ENCODE measurements at places on chromosomes 6 and 20.

GRCh38 chr6:75213732-75214131 is 7.9 kb upstream of the COL12A1 start:
- DNase-seq: no peak

DNA sequence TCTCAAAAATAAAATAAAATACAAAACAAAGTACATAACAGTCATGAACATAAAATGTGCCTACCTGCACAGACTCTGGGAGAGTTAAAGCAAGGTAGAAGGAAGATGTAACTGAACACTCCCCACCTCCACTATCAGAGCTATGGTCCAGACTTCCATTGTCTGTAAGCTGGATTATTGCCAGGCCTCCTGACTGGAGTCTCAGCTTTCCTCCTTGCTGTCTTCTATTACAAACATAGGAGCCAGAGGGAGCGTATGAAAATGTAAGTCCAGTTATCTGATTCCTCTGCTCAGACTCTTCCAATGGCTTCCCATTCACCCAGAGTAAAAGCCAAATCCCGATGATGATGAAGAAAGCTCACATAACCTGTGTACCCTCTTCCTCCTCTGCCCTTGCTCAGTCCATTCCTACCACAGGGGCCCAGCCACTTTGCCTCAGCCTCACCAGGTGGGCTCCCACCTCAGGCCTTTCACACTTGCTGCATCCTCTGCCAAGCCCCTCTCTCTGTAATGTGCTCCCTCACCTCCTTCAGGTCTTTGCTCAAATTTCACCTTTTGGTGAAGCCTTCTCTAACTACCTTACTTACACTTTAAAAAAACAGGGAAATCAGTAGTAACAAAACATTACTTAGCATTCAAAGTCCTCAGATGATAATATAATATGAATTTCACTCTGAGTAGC is 194.1 kb downstream of the RIMS1 start:
- no peak for DNase-seq

GRCh38 chr6:168583821-168584220 is 142.8 kb downstream of the SMOC2 start:
- DNase-seq: no peak

DNA sequence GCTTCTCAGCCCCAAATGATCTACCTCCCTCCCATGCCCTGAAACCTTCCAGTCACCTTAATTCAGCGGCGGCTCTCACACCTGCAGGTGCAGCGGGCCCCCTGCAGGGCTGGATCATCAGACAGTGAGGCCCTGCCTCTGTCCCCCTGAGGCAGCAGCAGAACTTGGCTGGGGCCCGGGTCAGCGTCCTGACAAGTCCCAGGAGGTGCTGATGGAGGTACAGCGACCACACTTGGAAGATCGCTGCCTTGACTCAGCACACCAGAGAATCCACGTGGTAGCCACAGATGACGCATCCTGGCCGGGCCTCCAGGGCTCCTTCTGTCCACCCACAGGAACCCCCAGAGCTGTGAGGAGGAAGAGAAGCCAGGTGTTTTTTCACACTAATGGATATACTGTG is 116.4 kb upstream of the THBS2 start:
- no peak for DNase-seq

- DNase-seq: no peak
These were observed 65.1 kb downstream of the SOD2 start for GRCh38 chr6:159627939-159628338.

GRCh38 chr20:46078954-46079353 is 10.8 kb downstream of the NCOA5 start:
- no peak for DNase-seq

GRCh38 chr6:145844933-145845540 is 30.4 kb upstream of the FBXO30 start:
- no peak for DNase-seq

DNA sequence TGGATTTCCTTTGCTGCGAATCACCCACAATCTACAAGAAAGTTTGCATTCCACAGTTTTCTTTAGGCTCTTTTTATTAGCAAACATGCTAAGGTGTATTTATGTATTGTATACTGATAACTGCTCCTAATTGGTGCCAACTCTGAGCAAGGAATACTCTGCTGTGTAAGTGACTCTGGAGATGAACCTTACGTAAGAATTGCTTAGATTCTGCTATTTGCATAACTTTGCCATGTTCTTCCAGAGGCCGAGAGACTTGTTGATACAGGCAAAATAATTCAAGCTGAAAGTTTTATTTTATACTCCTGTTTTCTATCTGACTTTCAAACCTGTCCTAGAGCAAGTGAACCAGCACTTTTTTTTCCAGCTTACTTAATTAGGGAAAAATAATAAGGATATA is 461.3 kb downstream of the GJA1 start:
- no peak for DNase-seq

DNA sequence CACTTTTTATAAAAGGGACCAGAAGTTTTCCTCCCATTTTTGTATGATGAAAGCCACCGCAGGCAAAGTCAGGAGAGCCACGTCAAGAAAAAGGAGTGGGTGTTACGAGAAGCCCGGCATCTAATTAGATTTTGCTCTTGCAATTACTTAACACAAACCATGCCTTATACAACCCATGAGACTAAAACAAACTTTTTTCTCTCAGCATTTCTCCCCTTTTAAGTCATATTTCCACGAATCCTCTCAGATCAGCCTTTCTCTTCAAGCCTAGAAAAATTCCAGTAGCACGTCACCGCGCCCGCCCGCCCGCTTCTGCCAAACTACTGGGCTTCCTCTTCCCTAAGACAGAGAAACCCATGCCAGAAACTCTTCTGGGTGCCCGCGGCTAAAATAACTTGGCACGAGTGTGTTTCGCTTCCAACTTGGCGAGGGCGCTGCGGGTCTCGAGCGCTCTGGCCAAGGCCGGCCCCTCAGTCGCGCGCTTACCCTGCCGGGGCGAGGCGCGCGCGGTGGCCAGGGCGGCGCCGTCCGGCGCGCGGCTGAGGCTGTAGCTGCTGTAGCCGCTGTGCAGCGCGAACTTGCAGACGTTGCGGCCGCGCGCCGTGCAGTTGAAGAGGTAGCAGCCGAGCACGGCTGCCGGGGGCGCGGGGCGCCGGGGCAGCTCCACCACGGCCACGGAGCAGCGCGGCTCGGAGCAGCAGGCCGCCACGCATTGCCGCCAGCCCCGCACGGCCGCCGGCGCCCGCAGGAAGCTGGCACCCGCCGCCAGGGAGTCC is 1.0 kb downstream of the LRP11 start:
- DNase-seq: no peak

DNA sequence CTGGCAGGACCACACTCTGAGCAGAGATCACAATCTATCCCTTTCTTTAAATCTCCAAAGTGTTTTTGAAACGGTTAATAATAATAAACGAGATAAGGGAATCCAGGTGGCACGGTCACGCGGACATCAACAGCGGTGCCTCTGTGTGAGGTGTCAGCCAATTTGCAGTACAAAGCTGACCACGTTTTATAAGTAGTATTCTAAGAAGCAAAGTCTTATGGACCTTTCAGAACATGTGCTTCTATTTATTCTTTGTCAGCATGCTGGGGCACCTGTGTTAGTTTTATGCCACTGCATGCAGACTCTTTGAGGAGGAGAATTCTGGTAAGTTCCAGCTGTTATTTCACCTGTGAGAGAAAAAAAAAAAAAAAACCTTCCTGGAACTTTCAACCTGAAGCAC is 39.0 kb upstream of the EXOC2 start:
- no peak for DNase-seq

GRCh38 chr20:37295001-37295400 is 5.5 kb downstream of the MANBAL start:
- no peak for DNase-seq

GRCh38 chr20:14570811-14571210 is 233.4 kb upstream of the FLRT3 start:
- no peak for DNase-seq

- no peak for DNase-seq
These were observed 893.7 kb downstream of the TFAP2A start for GRCh38 chr6:9521152-9521530.

- no peak for DNase-seq
These were observed 600.7 kb downstream of the HDGFL1 start for GRCh38 chr6:23170049-23170448.

- no peak for DNase-seq
These were observed 19.2 kb upstream of the TBC1D22B start for GRCh38 chr6:37238381-37238780.

DNA sequence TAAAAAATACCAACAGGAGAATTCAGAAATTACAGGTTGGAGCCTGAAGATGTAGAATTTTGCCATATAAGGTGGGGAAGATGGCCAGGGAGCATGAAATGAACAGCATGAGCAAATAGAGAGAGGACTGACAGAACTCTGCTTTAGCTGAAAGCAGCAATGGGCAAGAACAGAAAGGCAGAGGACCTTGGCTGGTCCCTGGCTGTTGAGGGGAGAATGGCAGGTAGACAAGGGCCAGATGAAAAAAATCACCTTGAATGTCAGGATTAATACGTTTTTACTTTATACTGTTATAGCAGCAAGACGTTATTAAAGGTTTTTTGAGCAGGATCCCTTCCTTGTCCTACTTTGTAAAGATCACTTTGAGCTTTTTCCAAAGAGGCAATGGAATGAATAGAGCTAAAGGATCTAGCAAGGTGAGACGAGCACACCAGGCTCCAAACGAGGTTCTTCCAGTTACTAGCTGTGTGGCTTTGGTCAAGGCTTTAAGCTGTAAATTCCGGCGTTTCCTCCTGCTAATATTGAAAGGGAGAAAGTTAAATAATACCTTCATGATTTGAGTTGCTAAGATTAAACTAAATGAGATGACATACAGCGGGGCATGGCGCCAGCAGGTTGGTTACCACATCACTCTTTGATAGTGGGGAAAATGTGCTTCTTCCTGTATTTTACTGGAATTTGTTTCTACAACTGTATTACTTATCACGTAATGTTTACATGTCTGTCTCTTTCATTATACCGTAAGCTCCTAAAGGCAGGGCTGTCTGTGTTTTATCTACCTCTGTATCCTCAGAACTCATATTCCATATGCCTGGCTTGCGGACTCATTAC is 776 bp downstream of the PPIL1 start:
- DNase-seq: no peak

- DNase-seq: no peak
These were observed 334.3 kb downstream of the TFAP2A start for GRCh38 chr6:10080561-10080960.
